ENCODE measurements at places on chromosomes 7 and 10.

GRCh38 chr10:90887555-90887954 is 15.8 kb downstream of the RPP30 start:
- no peaks in the 10 kb centered on the region for H3K27me3 ChIP-seq
- peaks cover 37% of the 10 kb centered on the region for H3K36me3 ChIP-seq
- no peak overlapping the region for H3K27ac ChIP-seq
- H3K4me1 ChIP-seq, result peaks cover 2% of the 10 kb centered on the region

DNA sequence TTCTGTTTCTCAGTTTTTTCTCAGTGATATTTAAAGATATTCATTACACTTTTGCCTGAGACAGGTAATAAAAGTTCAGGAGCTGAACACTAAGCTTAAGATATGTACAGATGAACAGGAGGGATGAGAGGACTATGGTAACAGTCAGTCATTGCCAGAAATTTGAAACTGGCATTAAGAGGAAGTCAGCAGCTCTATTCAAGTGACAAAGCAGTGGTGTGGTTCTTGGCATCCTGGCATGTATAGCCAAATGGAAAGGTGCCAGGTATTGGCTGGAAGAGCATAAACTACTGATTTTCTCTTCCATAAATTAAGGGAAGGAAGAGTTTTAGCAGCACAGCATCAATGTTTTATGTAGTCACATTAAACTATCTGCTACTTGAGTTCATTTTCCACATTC is 22.7 kb downstream of the HOXA1 start:
- no peak overlapping the region for H3K27ac ChIP-seq
- H3K4me1 ChIP-seq, result no peaks in the 10 kb centered on the region
- no peak overlapping the region for H3K4me3 ChIP-seq
- peaks cover 1% of the 10 kb centered on the region for H3K27me3 ChIP-seq
- no peaks in the 10 kb centered on the region for H3K36me3 ChIP-seq

DNA sequence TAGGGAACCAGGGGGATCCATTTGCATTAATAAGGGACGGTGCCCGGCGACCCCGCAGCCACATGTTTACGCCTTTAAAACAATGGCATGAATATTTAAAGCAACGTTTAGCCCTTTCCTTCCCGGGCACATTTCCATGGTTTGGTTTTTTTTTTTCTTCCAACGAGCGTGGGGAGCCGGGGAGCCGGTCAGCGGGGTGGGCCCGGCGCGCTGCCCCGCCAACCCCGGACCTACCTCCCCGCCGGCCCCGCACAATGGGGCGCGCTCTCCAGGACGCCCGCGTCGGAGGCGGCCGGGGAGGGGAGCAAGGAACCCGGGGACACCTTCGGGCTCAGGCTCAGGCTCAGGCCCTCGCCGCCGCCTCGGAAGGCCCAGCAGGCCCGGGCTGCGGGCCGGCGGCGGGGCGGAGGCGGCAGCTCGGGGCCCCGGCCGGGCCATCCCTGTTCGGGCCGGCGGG is 1.0 kb downstream of the SEPHS1 start:
- no peak for DNase-seq
- H3K27me3 ChIP-seq, result peaks cover 1% of the 10 kb centered on the region
- H3K4me1 ChIP-seq, result peaks cover 28% of the 10 kb centered on the region
- peak overlapping the region; percentile 77 for H3K4me3 ChIP-seq

GRCh38 chr10:77043420-77043763 is 594.2 kb downstream of the KCNMA1 start:
- DNase-seq, result no peak
- H3K4me1 ChIP-seq, result peaks cover 4% of the 10 kb centered on the region
- no peaks in the 10 kb centered on the region for H3K27me3 ChIP-seq

GRCh38 chr10:541041-541440 is 148.4 kb downstream of the DIP2C start:
- no peaks in the 10 kb centered on the region for H3K36me3 ChIP-seq
- H3K4me1 ChIP-seq, result peaks cover 17% of the 10 kb centered on the region
- peaks cover 28% of the 10 kb centered on the region for H3K27me3 ChIP-seq
- DNase-seq, result no peak

DNA sequence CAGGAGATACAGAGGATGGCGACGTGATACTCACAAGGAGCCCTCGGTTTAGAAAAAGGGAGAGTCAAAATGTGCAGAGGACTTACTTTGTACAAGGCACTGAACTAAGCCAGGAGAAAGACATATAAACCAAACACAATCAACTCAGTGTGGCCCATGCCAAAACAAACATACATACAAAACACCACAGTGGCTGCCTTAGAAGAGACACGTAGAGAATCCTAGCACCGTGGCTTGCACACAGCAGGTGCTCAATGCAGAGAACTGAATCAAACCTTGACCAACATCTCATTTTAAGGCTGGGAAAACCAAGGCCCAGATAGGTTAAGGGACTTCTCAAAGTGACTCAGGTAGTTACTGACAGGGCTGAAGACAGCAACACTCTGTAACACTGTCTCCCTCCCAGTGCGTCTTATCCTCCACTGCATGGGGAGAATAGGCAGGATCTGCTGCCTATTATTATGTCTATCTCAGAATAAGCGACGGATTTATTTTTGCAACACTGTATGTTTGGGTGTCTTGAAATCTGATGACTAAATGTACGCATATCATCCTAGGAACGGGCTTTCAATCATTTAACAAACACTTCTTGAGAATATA is 11.0 kb downstream of the SORBS1 start:
- H3K4me3 ChIP-seq, result no peak overlapping the region
- no peaks in the 10 kb centered on the region for H3K4me1 ChIP-seq
- H3K27me3 ChIP-seq, result peaks cover 3% of the 10 kb centered on the region
- no peak for DNase-seq
- H3K27ac ChIP-seq, result no peak overlapping the region
- peaks cover 3% of the 10 kb centered on the region for H3K36me3 ChIP-seq

- no peak overlapping the region for H3K27ac ChIP-seq
- DNase-seq, result no peak
- no peaks in the 10 kb centered on the region for H3K36me3 ChIP-seq
- no peaks in the 10 kb centered on the region for H3K4me1 ChIP-seq
- no peak overlapping the region for H3K4me3 ChIP-seq
Measured at GRCh38 chr7:126589068-126589684, 663.6 kb downstream of the GRM8 start.

- H3K36me3 ChIP-seq, result peaks cover 32% of the 10 kb centered on the region
- DNase-seq, result no peak
- H3K4me3 ChIP-seq, result no peak overlapping the region
- no peak overlapping the region for H3K27ac ChIP-seq
- peaks cover 10% of the 10 kb centered on the region for H3K4me1 ChIP-seq
Measured at GRCh38 chr7:91054374-91054773, 209.9 kb upstream of the FZD1 start.

DNA sequence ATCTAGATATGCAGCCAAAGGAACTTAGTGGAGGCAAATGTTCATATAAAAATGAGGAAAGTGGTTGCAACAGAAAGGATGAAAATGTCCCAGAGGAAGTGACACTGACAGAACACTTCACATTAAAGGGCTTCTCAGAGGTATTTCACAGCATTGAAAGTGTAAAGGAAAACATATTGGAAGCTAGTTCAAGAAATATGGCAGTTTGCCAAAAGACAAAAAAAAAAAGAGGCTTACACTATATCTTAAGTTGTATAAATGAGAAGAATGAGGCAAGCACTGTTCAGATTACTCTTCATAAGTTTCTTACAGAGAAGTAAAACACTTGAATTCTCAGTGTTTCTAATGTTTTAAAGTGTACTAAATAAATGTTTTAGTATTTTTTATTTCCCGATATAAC is 20.1 kb downstream of the RUNDC3B start:
- H3K36me3 ChIP-seq, result no peaks in the 10 kb centered on the region
- H3K27me3 ChIP-seq, result peaks cover 3% of the 10 kb centered on the region
- no peaks in the 10 kb centered on the region for H3K4me1 ChIP-seq
- no peak for DNase-seq

GRCh38 chr10:79487296-79488194 is 24.8 kb upstream of the EIF5AL1 start:
- H3K27me3 ChIP-seq, result peaks cover 1% of the 10 kb centered on the region
- DNase-seq, result peak; percentile 37
- no peak overlapping the region for H3K4me3 ChIP-seq

DNA sequence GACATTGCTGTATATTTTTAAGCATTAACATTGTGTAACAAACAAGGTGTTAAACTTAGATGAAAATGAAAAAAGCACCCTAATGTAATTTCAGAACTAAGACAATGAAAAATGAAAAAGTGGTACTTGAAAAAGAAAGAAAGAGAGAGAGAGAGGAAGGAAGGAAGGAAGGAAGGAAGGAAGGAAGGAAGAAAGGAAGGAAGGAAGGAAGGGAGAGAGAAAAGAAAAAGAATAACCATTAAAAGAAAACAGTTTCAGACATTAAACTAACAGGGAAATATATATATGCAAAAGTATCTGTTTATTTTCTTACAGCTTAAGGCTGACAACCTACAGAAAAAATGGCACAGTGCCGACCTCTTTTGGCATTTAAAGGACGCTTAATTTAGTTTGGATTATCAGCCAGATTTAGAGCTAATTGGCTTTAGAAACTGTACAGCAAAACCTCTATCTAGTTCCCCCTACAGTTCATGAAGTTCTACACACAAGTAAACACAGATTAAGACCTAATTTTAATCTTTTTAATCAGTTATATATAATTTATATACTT is 13.8 kb downstream of the MTERF1 start:
- H3K4me3 ChIP-seq, result no peak overlapping the region
- no peaks in the 10 kb centered on the region for H3K27me3 ChIP-seq
- DNase-seq, result no peak
- H3K4me1 ChIP-seq, result peaks cover 5% of the 10 kb centered on the region
- peak overlapping the region; percentile 4 for H3K27ac ChIP-seq

- no peak overlapping the region for H3K4me3 ChIP-seq
- H3K27ac ChIP-seq, result no peak overlapping the region
- DNase-seq, result no peak
- H3K4me1 ChIP-seq, result peaks cover 3% of the 10 kb centered on the region
- H3K27me3 ChIP-seq, result peaks cover 16% of the 10 kb centered on the region
- peaks cover under 1% of the 10 kb centered on the region for H3K36me3 ChIP-seq
Measured at GRCh38 chr7:1621718-1622117, 48.4 kb upstream of the ELFN1 start.

DNA sequence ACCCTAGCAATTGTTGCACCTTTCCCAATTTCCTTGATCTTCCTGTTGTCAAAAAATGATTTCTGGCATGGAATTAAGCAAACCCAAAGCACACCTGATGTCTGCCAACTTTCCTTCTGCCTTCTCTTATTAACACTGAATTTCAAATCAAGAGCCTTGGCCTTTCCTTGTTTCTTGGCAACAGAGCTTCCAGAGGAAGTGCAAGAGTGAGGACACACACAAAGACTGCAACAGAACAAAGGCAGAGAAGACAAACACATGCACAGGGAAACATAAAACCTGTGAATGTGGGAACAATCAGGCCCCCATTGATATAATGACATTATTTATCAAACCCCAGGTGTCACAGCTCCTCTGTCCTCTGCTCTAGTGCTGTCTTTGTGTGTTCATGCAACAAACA is 73.0 kb upstream of the IL6 start:
- no peak for DNase-seq
- H3K27me3 ChIP-seq, result no peaks in the 10 kb centered on the region
- peaks cover 13% of the 10 kb centered on the region for H3K4me1 ChIP-seq
- H3K27ac ChIP-seq, result no peak overlapping the region
- peaks cover 12% of the 10 kb centered on the region for H3K36me3 ChIP-seq

GRCh38 chr10:76428551-76429367 is 997.3 kb downstream of the LRMDA start:
- H3K4me3 ChIP-seq, result no peak overlapping the region
- DNase-seq, result no peak
- H3K27me3 ChIP-seq, result peaks cover 2% of the 10 kb centered on the region
- no peaks in the 10 kb centered on the region for H3K36me3 ChIP-seq
- no peaks in the 10 kb centered on the region for H3K4me1 ChIP-seq

- no peak overlapping the region for H3K27ac ChIP-seq
- no peaks in the 10 kb centered on the region for H3K36me3 ChIP-seq
- no peaks in the 10 kb centered on the region for H3K4me1 ChIP-seq
- H3K4me3 ChIP-seq, result no peak overlapping the region
- H3K27me3 ChIP-seq, result no peaks in the 10 kb centered on the region
Measured at GRCh38 chr10:21260066-21260465, 265.4 kb downstream of the SKIDA1 start.

- H3K27ac ChIP-seq, result no peak overlapping the region
- no peaks in the 10 kb centered on the region for H3K27me3 ChIP-seq
- H3K36me3 ChIP-seq, result no peaks in the 10 kb centered on the region
- no peak overlapping the region for H3K4me3 ChIP-seq
Measured at GRCh38 chr10:121453160-121453559, 145.1 kb downstream of the FGFR2 start.

- peaks cover 60% of the 10 kb centered on the region for H3K4me1 ChIP-seq
- peaks cover 9% of the 10 kb centered on the region for H3K36me3 ChIP-seq
- H3K27ac ChIP-seq, result peak overlapping the region; percentile 43
- DNase-seq, result no peak
- H3K4me3 ChIP-seq, result peak overlapping the region; percentile 21
- no peaks in the 10 kb centered on the region for H3K27me3 ChIP-seq
Measured at GRCh38 chr10:80468002-80468401, 13.9 kb downstream of the TSPAN14 start.

DNA sequence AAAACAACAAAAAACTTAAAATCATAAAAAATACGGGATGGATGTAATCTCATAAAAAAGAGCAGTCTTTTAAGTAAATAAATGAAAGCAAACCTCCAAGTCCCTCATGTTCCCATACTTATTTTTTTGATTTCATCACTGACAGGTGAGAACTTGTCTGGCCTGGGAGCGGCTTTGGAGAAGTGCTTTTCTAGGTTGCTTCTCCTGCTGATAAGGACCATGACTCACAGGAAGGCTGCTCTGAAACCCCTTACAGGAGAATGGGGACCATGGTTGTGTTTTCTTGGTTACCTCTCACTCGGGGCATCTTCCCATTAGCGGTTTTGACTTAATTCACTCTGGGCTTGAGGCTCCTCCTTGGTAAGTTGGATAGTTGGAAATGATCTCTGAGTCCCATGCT is 237.4 kb downstream of the CAMK1D start:
- no peak overlapping the region for H3K27ac ChIP-seq
- peaks cover 19% of the 10 kb centered on the region for H3K36me3 ChIP-seq
- H3K4me3 ChIP-seq, result no peak overlapping the region

- no peak overlapping the region for H3K4me3 ChIP-seq
- H3K4me1 ChIP-seq, result no peaks in the 10 kb centered on the region
- peaks cover 11% of the 10 kb centered on the region for H3K27me3 ChIP-seq
- no peak overlapping the region for H3K27ac ChIP-seq
Measured at GRCh38 chr10:103954543-103954942, 12.4 kb upstream of the SLK start.

GRCh38 chr10:94018107-94018506 is 24.4 kb downstream of the PLCE1 start:
- no peak overlapping the region for H3K27ac ChIP-seq
- DNase-seq, result no peak
- peaks cover 2% of the 10 kb centered on the region for H3K27me3 ChIP-seq
- H3K36me3 ChIP-seq, result no peaks in the 10 kb centered on the region
- no peak overlapping the region for H3K4me3 ChIP-seq

- H3K36me3 ChIP-seq, result peaks cover 1% of the 10 kb centered on the region
- DNase-seq, result no peak
- no peak overlapping the region for H3K27ac ChIP-seq
- peaks cover 18% of the 10 kb centered on the region for H3K27me3 ChIP-seq
- H3K4me1 ChIP-seq, result no peaks in the 10 kb centered on the region
Measured at GRCh38 chr10:78830062-78830975, 238.4 kb upstream of the ZMIZ1 start.
